ENCODE measurements at places on chromosomes 6 and 20. TPM values are rescaled to one million over a fixed set of nuclear protein-coding genes. Genes with fewer than 3 reads are reported as not detected.

The MED20 gene
- 30.9 TPM for total RNA-seq

The MLN gene
- not detected for total RNA-seq

GRCh38 chr6:106609699-106610098, 19.6 kb downstream of the RTN4IP1 start:
- H3K4me3 ChIP-seq: no peak overlapping the region
- no peaks in the 10 kb centered on the region for H3K4me1 ChIP-seq
- no peak overlapping the region for H3K27ac ChIP-seq
- H3K36me3 ChIP-seq: no peaks in the 10 kb centered on the region

DNA sequence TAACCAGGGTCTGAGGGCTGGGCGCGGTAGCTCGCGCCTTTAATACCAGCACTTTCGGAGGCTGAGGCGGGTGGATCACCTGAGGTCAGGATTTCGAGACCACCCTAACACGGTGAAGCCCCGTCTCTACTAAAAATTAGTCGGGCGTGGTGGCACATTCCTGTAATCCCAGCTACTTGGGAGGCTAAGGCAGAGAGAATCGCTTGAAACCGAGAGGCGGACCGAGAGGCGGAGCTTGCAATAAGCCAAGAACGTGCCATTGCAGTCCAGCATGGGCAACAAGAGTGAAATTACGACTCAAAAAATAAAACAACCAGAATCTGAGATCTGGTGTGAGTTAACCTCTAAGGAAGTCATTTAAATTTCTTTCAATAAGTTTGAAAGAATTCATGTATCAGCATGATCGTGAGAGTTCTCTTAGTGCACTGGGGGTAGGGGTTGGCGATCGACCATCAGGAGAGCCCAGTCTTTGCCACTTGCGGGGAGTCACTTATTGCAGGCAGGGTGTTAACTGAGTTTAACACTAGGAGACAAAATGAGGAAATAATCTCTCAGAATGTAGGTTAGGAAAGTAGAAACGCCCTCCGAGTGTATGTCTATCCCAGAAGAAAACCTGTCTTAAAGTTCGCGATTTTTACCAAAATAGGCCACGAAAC, 206.5 kb upstream of the ZNF184 start:
- peaks cover 8% of the 10 kb centered on the region for H3K27me3 ChIP-seq
- H3K4me1 ChIP-seq: no peaks in the 10 kb centered on the region
- H3K36me3 ChIP-seq: peaks cover 4% of the 10 kb centered on the region
- DNase-seq: no peak
- H3K27ac ChIP-seq: no peak overlapping the region

- H3K27ac ChIP-seq: no peak overlapping the region
- H3K36me3 ChIP-seq: no peaks in the 10 kb centered on the region
- no peaks in the 10 kb centered on the region for H3K27me3 ChIP-seq
These were observed 386.8 kb downstream of the HDGFL1 start for GRCh38 chr6:22956029-22956681.

DNA sequence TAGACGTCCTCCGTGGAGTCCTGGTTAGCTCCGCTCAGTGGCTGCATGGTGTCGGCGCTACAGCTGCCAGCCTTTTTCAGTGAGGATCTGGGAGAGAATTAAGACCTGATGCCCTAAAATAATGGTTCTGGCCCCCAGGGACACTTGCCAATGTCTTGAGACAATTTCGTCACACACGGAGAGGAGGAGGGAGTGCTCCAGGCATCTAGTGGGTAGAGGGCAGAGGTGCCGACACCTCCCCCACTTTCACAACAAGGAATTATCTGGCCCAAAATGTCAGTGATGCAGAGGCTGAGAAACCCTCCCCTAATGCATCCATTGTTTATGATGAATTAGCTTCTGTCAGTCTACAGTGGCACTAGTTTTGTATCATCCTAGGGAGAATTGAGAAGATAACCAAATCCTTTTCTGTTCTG, 24.4 kb downstream of the TMEM181 start:
- H3K4me3 ChIP-seq: peak overlapping the region; percentile 36
- peak overlapping the region; percentile 67 for H3K27ac ChIP-seq
- peaks cover 3% of the 10 kb centered on the region for H3K27me3 ChIP-seq
- no peak for DNase-seq
- peaks cover 32% of the 10 kb centered on the region for H3K4me1 ChIP-seq
- H3K36me3 ChIP-seq: peaks cover 13% of the 10 kb centered on the region

The TBXT gene
- total RNA-seq: not detected

The SIM1 gene
- 49.8 TPM for total RNA-seq

- no peaks in the 10 kb centered on the region for H3K36me3 ChIP-seq
- peaks cover 2% of the 10 kb centered on the region for H3K27me3 ChIP-seq
- no peak overlapping the region for H3K27ac ChIP-seq
- DNase-seq: no peak
- H3K4me1 ChIP-seq: peaks cover 21% of the 10 kb centered on the region
These were observed 65.0 kb downstream of the SOBP start for GRCh38 chr6:107554918-107555317.

The HLA-DRB5 gene
- total RNA-seq: not detected

DNA sequence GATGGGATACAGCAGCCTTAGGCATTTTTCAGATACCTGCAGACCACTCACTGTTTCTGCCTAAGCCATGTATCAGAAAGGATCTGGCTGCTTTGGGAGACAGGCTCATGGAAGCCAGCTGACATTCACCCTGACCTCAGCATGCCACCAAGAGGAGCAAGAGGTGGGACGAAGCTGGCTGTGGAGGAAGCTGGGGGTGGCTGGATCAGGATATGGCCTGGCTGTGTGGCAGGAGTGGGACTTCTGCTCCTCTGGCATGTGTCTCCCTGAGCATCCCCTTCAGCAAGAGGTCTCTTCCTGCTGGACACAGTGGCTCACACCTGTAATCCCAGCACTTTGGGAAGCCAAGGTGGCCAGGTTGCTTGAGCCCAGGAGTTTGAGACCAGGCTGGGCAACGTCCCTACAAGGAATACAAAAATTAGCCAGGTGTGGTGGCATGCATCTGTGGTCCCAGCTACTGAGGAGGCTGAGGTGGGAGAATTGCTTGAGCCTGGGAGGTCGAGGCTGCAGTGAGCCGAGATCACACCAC, 897 bp downstream of the ADIG start:
- peaks cover 14% of the 10 kb centered on the region for H3K4me1 ChIP-seq
- no peak overlapping the region for H3K27ac ChIP-seq
- H3K4me3 ChIP-seq: no peak overlapping the region
- H3K27me3 ChIP-seq: no peaks in the 10 kb centered on the region

DNA sequence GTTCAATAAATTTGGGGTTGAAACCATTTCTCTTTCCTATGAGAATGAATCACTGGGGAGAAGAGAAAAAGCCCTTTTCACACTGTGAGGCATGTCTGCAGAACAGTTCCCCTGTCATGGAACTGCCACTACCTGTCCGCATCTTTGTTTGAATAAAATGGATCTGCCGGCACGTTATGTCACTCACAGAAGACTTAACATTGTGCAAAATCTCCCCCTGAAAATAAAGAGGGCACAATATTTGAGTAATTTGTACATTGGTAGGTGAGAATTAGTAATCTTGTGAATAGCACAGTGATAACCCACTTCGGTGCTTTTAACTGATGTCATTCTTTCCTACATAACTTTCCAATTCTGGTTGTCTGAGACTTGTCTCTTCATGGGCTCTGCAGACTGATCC, 804.0 kb downstream of the C6orf118 start:
- no peak overlapping the region for H3K27ac ChIP-seq
- H3K27me3 ChIP-seq: no peaks in the 10 kb centered on the region
- DNase-seq: no peak
- no peaks in the 10 kb centered on the region for H3K4me1 ChIP-seq

The GNRH2 gene
- total RNA-seq: 1.2 TPM

The SLC22A7 gene
- total RNA-seq: 0.34 TPM

DNA sequence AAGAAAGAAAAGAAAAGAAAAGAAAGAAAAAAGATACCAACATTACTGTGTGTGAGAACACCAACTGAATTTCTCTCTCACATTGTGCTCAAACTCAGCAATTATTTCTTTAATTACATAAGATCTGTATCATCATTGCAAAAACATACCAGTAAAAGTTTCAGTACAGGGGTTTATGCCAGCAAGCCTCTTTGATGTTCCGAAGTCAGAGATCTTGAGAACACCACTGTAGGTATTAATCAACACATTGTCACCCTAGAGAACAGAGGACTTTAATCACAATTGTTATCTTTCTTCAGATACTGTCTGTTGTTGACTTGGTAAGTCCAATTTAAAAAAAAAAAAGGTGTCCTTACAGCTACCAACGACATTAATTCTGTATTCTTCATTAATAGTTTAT, 60.9 kb upstream of the MAP7 start:
- H3K27me3 ChIP-seq: no peaks in the 10 kb centered on the region
- DNase-seq: no peak
- no peaks in the 10 kb centered on the region for H3K36me3 ChIP-seq
- no peaks in the 10 kb centered on the region for H3K4me1 ChIP-seq

DNA sequence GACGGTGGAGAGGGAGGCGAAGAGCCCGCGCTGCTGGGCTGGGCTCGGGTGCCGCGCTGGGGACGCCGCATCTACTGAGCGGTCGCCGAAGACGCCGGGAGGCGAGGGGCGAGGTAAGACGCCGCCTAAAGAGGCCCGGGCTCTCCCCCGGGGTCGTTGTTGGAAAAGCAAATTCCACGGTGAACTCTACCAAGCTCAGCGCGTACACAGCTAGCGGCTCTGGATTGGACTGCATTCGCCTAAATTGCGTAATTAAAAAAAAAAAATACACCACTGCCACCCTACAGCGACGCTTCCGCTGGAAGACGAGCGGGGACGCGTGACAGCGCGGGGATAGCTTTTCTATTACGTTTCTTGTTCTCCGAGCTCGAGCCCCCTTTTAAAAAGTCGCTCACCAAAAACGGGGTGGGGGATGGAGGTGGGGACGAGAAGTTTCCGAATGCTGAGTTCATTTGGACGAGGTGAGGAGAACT, 92.0 kb upstream of the PRDM1 start:
- peaks cover 7% of the 10 kb centered on the region for H3K27me3 ChIP-seq
- H3K36me3 ChIP-seq: no peaks in the 10 kb centered on the region
- DNase-seq: peak; percentile 56
- H3K4me1 ChIP-seq: peaks cover 3% of the 10 kb centered on the region
- H3K27ac ChIP-seq: no peak overlapping the region

GRCh38 chr20:36010076-36010475, 41.7 kb downstream of the CNBD2 start:
- H3K27ac ChIP-seq: no peak overlapping the region
- no peak overlapping the region for H3K4me3 ChIP-seq
- no peaks in the 10 kb centered on the region for H3K36me3 ChIP-seq
- peaks cover 5% of the 10 kb centered on the region for H3K27me3 ChIP-seq
- no peak for DNase-seq
- peaks cover 3% of the 10 kb centered on the region for H3K4me1 ChIP-seq

- peaks cover 2% of the 10 kb centered on the region for H3K27me3 ChIP-seq
- no peak for DNase-seq
- H3K4me3 ChIP-seq: no peak overlapping the region
- H3K36me3 ChIP-seq: no peaks in the 10 kb centered on the region
These were observed 27.6 kb upstream of the CDKN1A start for GRCh38 chr6:36650848-36651478.

DNA sequence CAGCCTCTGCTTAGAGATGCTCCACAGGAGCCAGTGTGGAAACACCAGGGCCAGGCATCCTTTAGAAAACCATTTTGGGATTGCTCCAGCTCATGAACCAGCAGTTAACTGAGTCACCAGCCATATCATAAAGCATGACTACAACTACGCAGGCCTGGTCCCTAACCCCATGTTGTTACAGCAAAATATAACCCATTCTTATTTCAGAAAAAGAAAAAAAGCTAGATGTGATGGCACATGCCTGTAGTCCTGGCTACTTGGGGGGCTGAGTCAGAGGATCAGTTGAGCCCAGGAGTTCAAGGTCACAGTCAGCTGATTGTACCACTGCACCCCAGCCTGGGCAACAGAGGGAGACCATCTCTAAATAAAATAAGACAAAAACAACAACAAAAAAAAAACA, 36.8 kb downstream of the C6orf15 start:
- H3K27ac ChIP-seq: no peak overlapping the region
- H3K4me1 ChIP-seq: no peaks in the 10 kb centered on the region
- H3K27me3 ChIP-seq: no peaks in the 10 kb centered on the region
- no peaks in the 10 kb centered on the region for H3K36me3 ChIP-seq
- DNase-seq: no peak
- no peak overlapping the region for H3K4me3 ChIP-seq

- peaks cover 10% of the 10 kb centered on the region for H3K27me3 ChIP-seq
- peaks cover 4% of the 10 kb centered on the region for H3K4me1 ChIP-seq
- peak; percentile 60 for DNase-seq
- no peaks in the 10 kb centered on the region for H3K36me3 ChIP-seq
- H3K27ac ChIP-seq: no peak overlapping the region
These were observed 43.3 kb upstream of the MRPS10 start for GRCh38 chr6:42260972-42261371.

GRCh38 chr20:21141825-21142224, 15.9 kb downstream of the KIZ start:
- no peaks in the 10 kb centered on the region for H3K27me3 ChIP-seq
- no peaks in the 10 kb centered on the region for H3K4me1 ChIP-seq
- H3K27ac ChIP-seq: no peak overlapping the region
- no peak for DNase-seq
- H3K36me3 ChIP-seq: no peaks in the 10 kb centered on the region

The LAMP5 gene
- not detected for total RNA-seq

GRCh38 chr6:33431880-33432541, 12.1 kb downstream of the SYNGAP1 start:
- H3K27ac ChIP-seq: no peak overlapping the region
- peak overlapping the region; percentile 45 for H3K4me3 ChIP-seq
- DNase-seq: no peak
- H3K36me3 ChIP-seq: no peaks in the 10 kb centered on the region
- H3K27me3 ChIP-seq: peaks cover 5% of the 10 kb centered on the region

- no peak for DNase-seq
- H3K27me3 ChIP-seq: no peaks in the 10 kb centered on the region
- H3K36me3 ChIP-seq: no peaks in the 10 kb centered on the region
These were observed 905.4 kb upstream of the FLRT3 start for GRCh38 chr20:15242773-15243172.

- H3K36me3 ChIP-seq: no peaks in the 10 kb centered on the region
- no peak for DNase-seq
- H3K27ac ChIP-seq: no peak overlapping the region
- H3K4me1 ChIP-seq: no peaks in the 10 kb centered on the region
These were observed 291.3 kb downstream of the ALDH8A1 start for GRCh38 chr6:134658596-134658995.

The SLC44A4 gene
- total RNA-seq: not detected

The MCM9 gene
- total RNA-seq: 18.0 TPM

All from glutamatergic neuron (in vitro differentiated cells).